Left colon (tissue), 2 donors: ENCODE measurements at places on chromosomes 1 and 21. TPM values are rescaled to one million over a fixed set of nuclear protein-coding genes. Genes with fewer than 3 reads are reported as not detected.

GRCh38 chr1:191870490-191870889 is 287.8 kb upstream of the RGS18 start:
- no peak for DNase-seq

GRCh38 chr1:215056584-215056983 is 26.0 kb upstream of the KCNK2 start:
- no peak for DNase-seq

The TNFRSF18 gene
- 0.64 TPM for total RNA-seq

The ACOT11 gene
- total RNA-seq, result 77.0 TPM

DNA sequence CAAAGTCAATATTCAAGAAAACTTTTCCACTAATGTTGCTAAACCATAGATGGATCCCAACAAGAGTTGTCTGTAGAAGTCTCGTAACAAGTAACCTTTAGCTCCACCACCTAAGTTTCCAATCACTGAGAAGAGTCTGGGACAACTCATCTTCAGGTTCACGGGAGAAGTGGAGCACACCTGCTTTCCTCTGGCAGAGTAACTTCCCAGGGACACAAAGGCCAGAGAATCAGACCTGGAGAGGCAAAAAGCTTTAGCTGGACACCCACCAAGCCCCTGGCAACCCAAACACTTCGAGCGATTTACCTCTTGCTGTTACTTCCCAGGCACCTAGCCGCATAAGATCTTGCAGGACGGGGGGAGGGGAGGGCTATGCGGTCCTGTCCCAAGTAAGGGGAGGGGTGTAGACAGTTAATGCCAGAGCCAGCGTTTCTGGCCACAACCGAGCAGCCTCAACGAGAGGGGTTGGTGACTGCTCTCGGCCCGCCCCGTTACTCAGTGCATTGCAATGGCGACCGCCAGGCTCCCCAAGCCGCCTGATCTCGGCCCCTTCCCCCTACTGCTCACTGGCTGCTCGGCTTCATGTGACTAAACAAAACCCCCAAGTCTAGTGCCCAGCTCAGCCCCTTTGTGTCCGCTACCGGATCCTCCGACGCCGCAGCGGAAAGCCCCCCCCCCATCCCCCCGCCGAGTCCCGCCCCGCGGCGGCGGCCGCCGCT is 709 bp downstream of the ZNF644 start:
- DNase-seq, result peak; percentile 79

The EFNA3 gene
- 23.1 TPM for total RNA-seq

- DNase-seq, result no peak
Observed at GRCh38 chr21:22679207-22679606, 1681.0 kb downstream of the NCAM2 start.

DNA sequence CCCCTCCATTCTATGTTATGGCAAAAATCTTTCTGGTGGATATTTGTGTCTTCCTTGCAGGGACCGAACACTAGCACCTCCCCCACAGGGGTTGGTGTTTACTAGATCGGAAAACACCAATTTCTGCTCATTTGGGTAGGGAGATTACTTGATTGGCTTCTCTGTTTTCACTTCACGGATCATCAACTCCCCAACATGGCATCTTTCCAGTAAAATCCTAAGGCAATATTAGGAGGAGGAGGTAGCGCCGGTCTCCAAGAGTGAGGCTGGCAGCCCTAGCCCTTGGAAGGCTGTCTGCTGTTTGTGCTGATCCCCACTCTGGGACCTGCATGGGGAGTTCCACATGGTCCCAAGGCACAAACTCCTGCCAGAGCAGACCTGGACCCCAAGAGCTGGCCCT is 12.2 kb downstream of the VASH2 start:
- DNase-seq, result no peak

The ZNF326 gene
- 28.7 TPM for total RNA-seq

GRCh38 chr1:27233667-27234048 is 774 bp upstream of the WDTC1 start:
- DNase-seq, result peak; percentile 25

DNA sequence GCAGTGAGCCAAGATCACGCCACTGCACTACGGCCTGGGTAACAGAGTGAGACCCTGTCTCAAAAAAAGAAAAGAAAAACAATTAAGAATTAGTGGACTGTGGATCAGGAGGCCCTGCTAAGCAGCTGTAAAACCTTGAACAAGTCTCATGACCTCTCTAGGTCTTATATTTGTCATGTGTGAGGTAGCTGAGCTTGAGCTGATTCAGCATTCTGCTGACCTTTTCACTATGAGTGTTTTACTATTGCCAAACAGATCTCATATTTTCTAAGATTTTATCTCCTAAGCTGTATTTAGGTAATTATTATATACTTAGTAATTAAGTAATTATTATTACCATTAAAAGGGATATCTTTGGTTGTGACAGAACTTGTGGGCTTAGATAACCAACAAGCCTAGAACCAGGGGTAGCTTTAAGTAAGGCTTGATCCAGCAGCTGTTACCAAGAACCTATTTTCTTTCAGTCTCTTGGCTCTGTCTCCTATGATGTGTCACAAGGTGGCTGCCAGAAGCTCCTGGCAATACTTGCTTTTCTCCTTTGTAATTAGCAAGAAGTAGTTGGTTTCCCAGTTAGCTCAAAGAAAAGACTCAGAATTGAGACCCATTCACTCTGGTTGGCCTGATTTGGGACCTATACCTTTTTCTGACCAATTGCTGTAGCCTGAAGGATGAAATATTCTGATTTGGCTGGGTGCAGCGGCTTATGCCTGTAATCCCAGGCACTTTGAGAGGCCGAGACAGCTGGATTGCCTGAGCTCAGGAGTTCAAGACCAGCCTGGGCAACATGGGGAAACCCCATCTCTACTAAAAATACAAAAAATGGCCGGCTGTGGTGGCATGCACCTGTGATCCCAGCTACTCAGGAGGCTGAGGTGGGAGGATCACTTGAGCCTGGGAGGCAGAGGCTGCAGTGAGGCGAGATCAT is 8.5 kb upstream of the ZC3H12A start:
- no peak for DNase-seq

- no peak for DNase-seq
Observed at GRCh38 chr1:109388884-109389637, 8.7 kb downstream of the SORT1 start.

DNA sequence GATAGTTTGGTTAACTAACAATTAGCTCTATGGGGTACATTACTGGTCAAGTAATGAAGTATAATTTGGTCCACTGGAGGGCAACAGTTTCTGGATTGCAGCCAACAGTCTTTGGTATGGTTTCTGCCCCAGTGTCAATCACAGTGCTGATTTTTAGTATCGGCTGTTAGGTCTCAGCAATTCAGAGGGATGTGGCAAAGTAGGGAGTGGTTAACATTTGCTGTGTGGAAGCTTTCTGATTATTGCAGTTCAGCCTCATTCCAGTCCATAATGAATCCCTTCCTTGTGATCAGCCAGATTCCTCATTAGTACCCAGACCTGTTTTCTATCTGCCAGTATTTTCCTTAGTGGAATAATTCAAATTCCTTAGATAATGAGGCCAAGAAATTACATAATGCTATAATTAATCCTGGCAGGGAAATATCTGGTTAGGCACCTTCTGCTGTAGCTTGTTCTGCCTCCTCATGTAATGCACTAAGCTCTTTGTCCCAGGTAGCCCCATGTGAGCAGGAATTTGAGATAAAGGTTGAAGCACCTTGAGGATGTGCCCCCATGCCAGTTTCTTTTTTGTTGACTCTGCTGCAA is 14.0 kb downstream of the F3 start:
- no peak for DNase-seq

The BATF3 gene
- total RNA-seq, result 0.92 TPM

- DNase-seq, result peak; percentile 74
Observed at GRCh38 chr1:32724678-32725614, 22.4 kb upstream of the SYNC start.

GRCh38 chr1:63621698-63622097 is 28.5 kb downstream of the PGM1 start:
- DNase-seq, result no peak

The RNU1-1 gene
- total RNA-seq, result 5,589 TPM

DNA sequence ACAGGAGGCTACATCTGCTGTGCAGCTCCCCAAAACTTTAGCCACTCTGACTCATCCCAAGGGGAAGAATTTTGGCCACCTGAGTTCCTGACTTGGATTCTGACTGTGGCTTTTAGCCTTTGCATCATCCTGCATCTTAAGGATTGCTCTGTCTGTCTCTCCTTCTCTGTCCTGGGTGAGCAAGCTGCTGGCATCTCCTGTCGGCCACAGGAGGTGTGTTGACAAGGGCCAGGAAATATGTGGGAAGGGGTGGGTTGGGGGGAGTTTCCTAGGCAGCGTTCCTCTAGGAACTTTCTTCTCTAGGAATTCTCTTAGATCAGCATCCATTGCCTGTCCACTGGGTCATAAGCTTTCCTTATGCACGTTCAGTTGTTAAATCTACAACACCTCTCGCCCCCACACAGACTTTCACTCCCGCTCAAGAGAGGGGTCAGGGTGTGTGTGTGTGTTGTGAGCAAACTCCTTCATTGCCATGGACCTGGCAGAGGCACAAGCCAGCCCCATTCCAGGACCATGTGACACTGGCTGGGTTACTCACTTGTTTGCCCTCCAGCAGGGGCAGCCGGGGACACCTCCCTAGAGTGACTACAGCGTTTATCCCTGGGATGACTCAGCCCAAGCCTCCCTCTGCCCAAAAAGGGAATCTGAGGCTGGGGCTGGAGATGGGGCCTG is 145.0 kb upstream of the DUSP10 start:
- peak; percentile 17 for DNase-seq

DNA sequence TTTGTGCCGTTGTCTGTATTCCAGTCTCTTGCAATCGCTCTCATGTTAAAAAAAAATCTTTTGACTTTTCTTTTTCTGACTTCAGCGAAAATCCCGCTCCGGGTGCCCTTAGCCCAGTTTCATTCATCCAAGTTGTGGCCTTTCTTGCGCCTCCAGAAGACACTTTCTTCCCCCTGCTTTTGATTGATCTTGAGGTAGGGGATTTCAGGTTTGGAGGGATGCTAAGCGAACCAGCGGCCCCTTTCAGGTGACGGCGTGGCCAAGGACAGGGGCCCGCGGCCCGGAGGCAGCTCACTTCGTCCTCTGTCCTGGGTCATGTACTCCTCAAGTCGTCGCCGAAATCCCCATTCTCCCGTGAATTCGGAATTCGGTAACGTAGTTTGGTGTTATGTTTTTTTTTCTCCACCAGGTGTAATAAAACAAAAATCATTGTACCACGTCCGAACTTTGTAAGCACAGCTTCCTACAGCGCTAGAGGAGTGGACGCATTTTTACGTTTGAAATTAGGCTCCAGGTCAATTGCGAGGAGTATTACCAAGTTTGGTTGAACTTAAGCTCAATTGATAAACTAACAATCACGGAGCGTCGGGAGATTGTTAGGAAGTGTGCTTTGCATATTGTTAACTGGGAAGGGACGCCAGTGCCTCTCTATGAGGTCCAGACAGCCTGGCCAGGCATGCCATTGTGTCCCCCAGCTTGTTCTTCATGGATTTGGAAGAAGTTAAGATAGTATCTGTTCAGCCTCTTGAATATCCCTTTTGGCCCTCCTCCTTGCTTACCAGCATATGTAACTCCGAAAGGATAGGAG is 1.1 kb downstream of the MRPS6 start:
- DNase-seq, result no peak

The ADAMTS1 gene
- total RNA-seq, result 12.6 TPM

GRCh38 chr1:227112538-227112937 is 172.4 kb downstream of the COQ8A start:
- no peak for DNase-seq

The ILDR2 gene
- 0.85 TPM for total RNA-seq

- DNase-seq, result no peak
Observed at GRCh38 chr1:228903434-228904071, 168.3 kb downstream of the RHOU start.

DNA sequence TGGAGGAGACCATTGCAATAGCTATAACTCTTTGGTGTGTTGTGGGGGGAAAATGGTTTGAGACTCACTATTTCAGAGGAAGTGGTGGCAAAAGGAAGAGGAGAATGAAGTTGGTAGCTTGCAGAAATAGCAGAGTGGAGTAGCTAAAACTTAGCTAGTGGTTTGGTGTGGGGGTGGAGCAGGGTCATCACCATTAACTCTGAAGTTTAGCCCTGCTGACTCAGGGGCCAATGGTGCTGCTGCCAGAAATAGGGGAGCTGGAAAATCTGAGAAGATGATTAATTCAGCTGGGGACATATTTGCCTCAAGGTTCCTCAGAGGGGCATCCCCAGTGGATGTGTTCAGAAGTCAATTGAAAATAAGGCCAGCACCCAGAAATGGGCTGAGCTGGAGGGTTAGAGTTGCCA is 65.4 kb downstream of the RUNX1 start:
- no peak for DNase-seq
